Kidney glomerular epithelial cell (primary cell): ENCODE measurements at places on chromosomes 1 and 21.

DNA sequence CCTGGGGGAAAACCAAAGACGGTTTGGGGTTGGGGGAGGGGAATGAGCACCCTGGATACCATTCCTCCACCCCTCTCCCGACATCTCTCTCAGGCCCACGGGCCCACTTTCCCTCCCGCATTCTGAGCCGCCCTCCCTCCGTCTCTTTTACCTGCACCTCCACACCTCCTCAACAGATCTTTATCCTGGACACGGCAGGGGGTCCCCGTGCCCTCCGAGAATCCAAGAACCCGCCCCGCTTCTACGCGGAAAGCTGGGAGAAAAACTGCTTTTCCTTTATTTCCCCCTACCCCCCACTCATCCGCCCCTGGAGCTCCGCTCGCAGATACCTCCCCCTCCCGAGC lies 108.8 kb downstream of the NAV1 start:
- no peak for DNase-seq

DNA sequence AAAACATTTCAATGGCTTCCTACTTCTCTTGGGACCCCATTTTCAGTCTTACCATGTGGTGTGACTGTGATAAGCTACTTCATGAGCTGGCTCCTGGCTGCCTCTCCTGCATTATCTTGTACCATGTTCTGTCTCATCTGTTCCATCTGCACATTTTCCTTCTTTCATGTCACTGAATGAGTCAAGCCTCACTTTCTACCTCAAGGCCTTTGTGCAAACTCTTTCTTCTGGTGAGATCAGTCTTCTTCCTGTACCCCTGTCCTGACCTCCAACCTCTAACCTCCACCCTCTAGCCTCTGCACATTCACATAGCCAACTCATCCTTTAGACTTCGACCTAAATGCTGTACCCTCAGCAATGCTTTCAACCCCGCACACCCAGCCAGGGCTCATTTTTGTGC lies 9.6 kb upstream of the FAM78B start:
- DNase-seq = no peak

DNA sequence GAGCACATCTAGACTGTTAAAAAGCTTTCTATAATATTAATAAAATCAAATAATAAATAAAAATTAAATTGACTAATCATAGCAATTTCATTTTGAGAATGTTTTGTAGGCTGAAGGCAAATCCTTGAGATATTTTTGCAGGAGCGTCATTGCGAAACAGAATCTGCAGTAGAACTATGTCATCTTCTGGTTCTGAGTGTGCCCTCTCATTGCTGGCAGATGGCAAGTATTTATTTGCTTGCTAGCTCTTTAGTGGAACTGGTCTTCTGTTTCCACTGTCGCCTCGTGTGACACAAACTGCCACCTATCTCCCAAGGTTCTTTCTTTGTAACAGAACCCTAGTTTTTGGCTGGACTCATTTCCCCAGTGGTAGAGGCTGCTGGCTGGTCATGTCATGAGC lies 19.0 kb upstream of the IRF2BP2 start:
- DNase-seq = no peak

GRCh38 chr1:239126884-239127283 lies 259.5 kb upstream of the CHRM3 start:
- no peak for DNase-seq

DNA sequence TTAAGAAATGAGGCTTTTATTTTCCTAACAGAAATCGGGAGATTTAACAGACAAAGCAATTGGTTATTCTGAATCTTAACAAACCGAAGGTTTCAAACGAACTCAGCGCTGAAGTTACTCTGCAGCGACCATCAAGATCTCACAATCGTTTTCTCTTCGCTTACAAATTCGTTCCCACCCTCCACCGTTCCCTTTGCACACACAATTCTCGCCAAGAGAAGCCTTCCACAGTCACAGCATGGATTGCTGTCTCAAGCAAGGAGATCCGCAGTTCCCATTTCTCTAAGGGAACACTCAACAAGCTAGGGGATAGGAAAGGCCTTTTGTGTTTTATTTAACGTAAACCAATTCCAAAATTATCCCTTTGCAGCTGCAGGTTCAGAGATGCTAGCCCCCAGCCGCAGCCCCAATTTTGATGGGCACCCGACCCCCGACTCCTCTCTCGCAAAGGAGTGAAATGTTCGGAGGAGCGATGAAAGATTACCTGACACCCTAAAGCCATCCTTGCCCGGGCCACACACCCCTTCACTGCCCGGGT lies 755 bp downstream of the FBXO42 start:
- no peak for DNase-seq

GRCh38 chr1:214993419-214993818 lies 89.1 kb upstream of the KCNK2 start:
- DNase-seq = no peak

DNA sequence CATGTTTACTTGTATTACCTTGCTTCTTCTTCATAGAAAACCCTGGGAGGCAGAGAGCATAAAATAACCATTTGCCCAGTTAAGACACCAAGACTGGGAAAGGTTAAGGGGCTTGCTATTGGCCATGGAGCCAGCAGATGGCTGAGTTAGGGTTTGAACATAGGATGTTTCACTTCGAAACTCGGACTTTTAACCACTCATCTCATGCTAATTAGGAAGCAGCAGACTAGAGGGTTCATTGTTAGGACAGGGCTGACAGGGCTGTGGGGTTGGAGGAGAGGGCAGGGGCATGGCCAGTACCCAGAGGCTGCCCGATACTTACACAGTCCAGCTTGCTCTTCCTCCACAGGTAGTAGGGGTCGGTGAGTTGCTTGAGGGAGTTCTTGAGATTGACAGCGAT lies 17.0 kb downstream of the SLC26A9 start:
- no peak for DNase-seq

DNA sequence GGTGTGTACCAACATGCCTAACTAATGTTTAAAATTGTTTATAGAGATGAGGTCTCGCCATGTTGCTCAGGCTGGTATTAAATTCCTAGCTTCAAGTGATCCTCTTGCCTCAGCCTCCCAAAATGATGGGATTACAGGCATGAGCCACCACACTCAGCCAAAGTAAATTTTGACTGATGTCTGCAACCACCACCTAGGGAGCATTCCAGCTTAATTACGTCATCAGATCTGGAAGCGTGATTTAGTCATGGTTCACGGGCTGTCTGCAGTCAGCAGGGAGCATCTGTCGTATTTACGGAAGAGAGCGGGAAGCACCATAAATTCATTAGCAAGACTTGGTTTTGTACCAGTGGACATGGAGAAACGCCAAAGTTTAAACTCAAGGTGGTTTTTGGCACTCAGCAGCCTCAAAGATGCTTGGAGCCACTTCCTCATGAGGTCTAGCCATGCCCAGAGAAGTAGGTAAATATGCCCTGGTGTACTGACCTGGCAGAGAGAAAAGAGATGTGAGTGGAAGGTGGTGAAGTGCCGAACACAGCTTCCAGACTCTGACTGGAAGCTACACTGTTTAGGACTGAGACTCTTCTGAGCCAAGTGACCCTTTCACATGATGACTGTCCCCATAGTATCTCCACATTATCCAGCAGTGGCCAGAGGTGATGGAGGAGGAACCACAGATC lies 60.8 kb upstream of the SLC35F3 start:
- peak; percentile 9 for DNase-seq

- DNase-seq = no peak
Measured at GRCh38 chr1:3610527-3611169, 660 bp downstream of the MEGF6 start.

DNA sequence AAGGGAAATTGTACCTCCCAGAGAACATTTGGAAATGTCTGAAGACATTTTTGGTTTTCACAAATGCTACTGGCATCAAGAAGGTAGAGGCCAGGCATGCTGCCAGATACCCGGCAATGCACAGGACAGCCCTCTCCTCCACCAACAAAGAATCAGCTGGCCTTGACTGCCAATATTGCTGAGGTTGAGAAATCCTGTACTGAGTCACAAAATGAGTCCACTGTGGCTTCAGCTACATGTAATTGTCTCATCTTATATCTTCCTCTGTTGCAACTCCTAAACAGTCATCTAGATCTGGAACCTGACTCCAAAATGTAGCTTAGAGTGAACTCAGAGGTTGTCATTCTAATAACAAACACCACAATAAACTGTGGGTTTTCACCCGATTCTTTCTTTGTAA lies 327.5 kb upstream of the POGK start:
- no peak for DNase-seq

GRCh38 chr1:185864889-185865517 lies 130.8 kb downstream of the HMCN1 start:
- peak; percentile 92 for DNase-seq

DNA sequence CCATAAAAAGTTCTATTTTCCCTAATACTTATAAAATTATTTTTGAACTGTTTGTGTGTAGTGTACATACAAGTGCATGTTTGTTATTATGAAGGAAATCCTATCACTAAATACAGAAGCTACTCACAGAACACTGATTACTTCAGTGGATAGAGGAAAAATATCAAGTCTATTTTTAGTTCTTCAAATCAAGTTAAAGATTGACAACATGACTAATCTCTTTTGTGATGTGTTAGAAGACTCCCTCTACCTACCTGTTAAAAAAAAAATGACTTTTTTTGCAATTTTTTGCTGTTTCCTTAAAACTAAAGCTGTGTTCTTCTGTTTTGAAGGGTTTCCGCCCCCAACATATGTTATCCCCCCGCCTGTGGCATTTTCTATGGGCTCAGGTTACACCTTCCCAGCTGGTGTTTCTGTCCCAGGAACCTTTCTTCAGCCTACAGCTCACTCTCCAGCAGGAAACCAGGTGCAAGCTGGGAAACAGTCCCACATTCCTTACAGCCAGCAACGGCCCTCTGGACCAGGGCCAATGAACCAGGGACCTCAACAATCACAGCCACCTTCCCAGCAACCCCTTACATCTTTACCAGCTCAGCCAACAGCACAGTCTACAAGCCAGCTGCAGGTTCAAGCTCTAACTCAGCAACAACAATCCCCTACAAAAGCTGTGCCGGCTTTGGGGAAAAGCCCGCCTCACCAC lies 45.5 kb downstream of the NCF2 start:
- peak; percentile 89 for DNase-seq

DNA sequence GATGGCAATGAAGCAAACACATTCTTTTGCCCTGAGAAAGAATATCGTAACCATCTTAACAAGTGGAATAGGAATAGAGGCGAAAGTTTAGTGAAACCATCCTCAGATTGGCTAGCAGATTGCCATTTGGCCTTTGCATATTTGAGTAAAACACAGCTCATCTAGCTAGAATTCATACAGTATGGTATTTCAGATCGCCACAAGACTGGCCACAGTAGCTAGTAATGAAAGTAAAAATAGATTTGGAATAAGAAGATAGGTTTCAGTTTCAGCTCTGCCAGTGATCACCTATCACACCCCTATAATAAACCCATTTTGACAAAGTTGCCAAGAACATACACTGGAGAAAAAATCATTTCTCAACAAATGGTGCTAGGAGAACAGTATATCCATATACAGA lies 294.9 kb downstream of the LRRIQ3 start:
- no peak for DNase-seq

GRCh38 chr1:83131692-83131955 lies 867.3 kb downstream of the TTLL7 start:
- no peak for DNase-seq

DNA sequence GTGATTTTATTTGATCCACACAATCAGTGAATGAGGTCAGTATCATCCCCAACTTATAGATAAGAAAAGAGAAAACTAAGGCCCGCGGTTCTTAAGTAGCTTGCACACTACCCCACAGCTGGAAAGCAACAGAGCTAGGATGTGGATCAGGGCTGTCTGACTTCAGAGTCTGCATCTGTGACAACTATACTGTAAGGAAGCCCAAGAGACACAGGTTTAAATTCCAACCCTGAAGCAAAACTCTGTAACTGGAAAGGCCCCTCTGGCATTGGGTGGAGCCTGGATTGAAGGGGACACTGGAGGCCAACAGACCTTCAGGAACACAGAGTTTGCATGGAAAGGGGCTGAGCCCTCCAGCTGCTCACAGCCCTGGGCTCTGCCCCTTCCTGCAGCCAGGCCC lies 40.2 kb downstream of the LGR6 start:
- no peak for DNase-seq

DNA sequence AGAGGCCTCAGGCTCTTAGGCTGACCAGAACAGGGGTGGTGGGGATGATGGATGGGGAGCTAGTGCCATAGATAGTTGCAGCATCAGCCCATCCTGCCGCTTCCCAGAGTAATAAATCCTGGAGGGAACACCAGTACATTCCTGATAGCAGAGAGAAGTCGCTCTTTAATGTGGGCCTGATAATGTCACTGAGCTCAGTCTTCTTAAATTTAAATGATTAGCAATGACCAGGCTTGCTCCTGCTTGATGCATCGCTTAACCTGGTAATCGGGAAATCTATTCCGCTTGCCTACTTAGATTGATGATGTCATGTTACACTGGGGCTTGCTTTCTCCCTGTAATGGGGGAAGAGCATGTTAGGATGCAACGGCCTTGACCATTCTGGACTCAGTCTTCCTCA lies 218.6 kb upstream of the PLXNA2 start:
- no peak for DNase-seq

- no peak for DNase-seq
Measured at GRCh38 chr1:207649865-207650580, 5.1 kb downstream of the CR1L start.

- no peak for DNase-seq
Measured at GRCh38 chr1:79741720-79742421, 735.3 kb upstream of the ADGRL4 start.

- no peak for DNase-seq
Measured at GRCh38 chr1:37509181-37509580, 5.4 kb downstream of the MEAF6 start.

DNA sequence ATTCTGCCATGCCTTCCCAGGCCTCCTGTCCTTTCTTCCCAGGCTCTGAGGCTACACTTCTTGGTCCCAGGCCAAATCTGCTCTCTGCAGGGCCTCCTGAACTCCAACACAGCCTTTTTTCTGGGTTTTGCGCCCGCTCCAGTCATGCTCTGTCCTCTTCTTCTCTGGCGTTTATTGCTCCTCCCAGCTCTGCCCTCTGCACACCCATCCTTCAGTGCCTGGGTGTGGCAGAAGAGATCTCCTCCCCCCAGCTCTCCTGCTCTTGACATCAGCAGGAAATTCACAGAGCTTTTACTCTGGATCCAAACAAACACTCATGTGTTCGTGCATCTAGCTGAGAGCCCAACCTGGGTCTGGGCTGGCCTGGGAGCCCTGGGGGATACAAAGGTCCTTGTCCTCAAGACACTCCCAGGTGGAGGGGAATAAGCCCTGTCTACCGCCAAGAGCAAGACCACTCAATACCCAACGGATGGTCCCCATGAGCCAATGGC lies 22.9 kb upstream of the EPS8L3 start:
- DNase-seq = no peak

GRCh38 chr1:46333300-46334029 lies 7.1 kb upstream of the NSUN4 start:
- peak; percentile 52 for DNase-seq
